Mesenteric fat pad (tissue), 1 donor: ENCODE measurements at places on chromosomes 7 and 10.

DNA sequence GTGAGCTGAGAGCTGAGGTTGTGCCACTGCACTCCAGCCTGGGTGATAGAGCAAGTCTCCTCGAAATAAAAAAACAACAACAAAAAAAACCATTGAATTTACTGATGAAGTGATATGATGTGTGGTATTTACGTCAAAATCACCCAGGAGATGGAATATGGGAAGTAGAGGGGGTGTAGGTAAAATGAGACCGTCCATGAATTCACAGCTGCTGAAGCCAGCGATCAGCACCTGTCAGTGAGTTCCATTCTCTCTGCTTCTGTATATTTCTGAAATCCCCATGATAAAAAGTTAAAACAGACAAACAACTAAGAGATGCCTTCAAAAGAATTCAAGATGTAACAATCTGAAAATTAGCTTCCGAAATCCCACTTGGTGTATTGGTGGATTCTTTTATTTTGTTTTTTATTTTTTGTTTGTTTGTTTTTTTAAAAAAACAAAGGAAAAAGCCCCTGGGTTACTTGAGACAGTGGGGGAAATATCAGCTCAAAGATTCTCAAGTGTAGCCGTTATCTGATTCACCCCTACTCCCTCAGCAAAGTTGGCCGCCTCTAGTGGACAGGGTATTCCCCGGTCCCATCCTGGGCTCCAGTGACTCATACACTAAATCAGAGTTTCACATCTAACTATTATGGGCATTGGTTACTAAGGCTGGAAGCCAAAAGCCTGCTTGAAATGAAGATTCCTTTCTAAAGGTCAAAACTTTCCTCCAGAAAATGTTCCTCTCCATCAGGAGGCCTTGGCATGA is 76.4 kb downstream of the MAP3K8 start:
- DNase-seq: no peak

GRCh38 chr10:86041116-86041515 is 325.5 kb downstream of the GRID1 start:
- no peak for DNase-seq

DNA sequence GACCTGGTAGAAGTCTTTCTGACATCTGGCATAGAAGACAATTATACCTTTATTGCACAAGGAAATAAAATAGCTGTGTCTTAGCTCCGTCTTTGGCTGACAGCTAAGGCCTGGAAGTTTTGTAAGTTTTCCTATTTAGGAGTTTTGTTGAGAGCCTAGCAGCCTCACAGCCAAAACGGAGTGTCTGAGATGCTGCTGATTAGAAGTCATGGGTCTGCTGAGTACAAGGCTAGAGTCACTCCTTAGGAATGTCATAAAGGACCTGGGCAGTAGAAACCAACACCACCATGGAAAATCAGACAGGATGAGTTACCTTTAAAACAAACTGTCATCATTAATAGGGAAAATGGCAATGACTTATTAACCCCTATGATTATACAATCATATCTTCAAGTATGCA is 442.5 kb downstream of the KCNMA1 start:
- DNase-seq: no peak

DNA sequence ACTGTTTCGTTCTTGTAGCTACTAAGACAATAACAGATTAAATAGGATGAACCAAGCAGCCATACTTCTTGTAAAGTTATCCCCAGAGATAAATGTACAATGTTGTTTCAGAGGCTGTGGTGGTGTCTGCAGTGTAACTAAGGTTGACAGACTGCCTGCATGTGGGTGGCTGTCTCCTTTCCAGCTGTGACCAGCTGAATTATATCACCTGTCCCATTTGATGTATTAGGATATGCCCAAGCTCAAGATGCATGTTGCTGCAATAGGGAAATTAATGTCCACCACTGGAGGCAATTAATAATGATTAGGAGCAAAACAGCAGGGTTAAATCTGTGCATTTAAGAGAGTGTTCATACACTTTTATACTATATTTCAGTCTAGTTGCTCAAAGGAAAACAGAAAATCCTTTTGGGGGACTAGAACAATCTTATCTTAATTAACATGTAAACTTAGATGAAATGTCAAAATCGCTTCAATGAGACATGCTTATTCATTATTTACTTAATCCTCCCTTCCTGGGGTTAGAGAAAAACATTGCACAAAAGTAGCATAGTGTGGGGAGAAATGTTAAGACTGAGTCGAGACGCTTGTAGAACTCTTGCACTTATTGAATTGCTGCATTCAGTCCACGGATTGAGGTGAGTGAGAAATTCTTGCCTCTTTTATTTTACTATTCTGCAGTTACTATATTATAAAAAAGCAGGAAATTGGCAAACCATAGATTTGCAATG is 269.0 kb downstream of the SNX10 start:
- DNase-seq: no peak

- no peak for DNase-seq
These were observed 9.4 kb upstream of the CNOT4 start for GRCh38 chr7:135519233-135519688.

DNA sequence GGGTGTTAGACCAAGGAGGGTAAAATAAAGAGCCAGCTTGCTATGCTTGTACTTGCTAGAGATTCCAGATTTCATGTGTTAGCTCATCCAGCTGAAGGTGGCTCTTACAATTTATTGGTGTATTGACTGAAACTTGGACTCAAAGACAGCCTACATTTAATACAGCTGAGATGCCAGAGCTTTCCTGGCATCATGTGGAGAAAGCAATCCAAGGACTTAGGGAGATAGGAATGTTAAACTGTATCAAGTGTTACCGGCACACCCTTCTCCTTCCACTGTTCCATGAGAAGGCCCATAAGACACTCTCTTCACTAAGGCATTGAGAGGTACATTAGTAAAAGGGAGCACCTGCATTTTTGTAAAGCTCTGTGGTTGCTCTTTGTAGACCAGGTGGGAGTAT is 9.3 kb upstream of the HERPUD2 start:
- DNase-seq: no peak

DNA sequence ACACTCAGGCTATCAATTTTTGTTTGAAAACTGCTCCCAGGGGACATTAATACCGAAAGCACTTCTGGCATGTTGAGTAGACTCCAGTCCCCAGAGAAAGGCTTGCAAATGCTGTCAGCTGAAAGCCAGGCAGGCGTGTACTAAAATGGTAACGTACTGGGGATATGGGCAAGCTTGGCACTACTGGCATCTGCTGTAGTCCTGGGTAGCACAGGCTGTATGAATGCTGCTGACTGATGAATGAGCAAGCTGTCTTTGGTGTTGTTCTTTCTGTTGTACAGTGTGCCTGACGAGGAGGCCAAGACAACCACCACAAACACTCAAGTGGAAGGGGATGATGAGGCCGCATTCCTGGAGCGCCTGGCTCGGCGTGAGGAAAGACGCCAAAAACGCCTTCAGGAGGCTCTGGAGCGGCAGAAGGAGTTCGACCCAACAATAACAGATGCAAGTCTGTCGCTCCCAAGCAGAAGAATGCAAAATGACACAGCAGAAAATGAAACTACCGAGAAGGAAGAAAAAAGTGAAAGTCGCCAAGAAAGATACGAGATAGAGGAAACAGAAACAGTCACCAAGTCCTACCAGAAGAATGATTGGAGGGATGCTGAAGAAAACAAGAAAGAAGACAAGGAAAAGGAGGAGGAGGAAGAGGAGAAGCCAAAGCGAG is 53.5 kb upstream of the AGBL3 start:
- DNase-seq: no peak

GRCh38 chr7:48691788-48692187 is 232.6 kb upstream of the CDC14C start:
- no peak for DNase-seq

GRCh38 chr10:73043319-73043718 is 53.3 kb downstream of the P4HA1 start:
- no peak for DNase-seq

GRCh38 chr10:70162151-70162891 is 8.0 kb downstream of the SAR1A start:
- DNase-seq: no peak

GRCh38 chr10:103276251-103276895 is 565 bp upstream of the INA start:
- DNase-seq: no peak
